H9 (cell line): ENCODE measurements at places on chromosomes 4 and X. TPM values are rescaled to one million over a fixed set of nuclear protein-coding genes. Genes with fewer than 3 reads are reported as not detected.
A peak's percentile ranks its signal among the peaks of the same experiment; 100 is the strongest.

OTUD6A gene
- 0.18 TPM in 1 of 2 replicates, not detected in the other for total RNA-seq

CSAG2 gene
- total RNA-seq, result not detected in 2 replicates

GRCh38 chrX:9342561-9343051, 122.3 kb upstream of the TBL1X start:
- no peak overlapping the region for H3K27ac ChIP-seq
- no peaks in the 10 kb centered on the region; the same call in 1 of the 2 replicates for H3K4me1 ChIP-seq
- DNase-seq, result peak; percentile 85
- H3K4me3 ChIP-seq, result peak overlapping the region; percentile 78
- peaks cover 2% of the 10 kb centered on the region; the same call in 1 of the 2 replicates for H3K36me3 ChIP-seq
- no peaks in the 10 kb centered on the region; the same call in 1 of the 2 replicates for H3K27me3 ChIP-seq

SOX3 gene
- 7.7 and 8.5 TPM in 2 replicates for total RNA-seq

GRCh38 chrX:141278306-141278705, 36.0 kb upstream of the SPANXC start:
- H3K27ac ChIP-seq, result no peak overlapping the region
- no peaks in the 10 kb centered on the region; the same call in 2 of the 3 replicates for H3K36me3 ChIP-seq
- H3K4me1 ChIP-seq, result no peaks in the 10 kb centered on the region
- DNase-seq, result peak; percentile 30
- no peak overlapping the region for H3K4me3 ChIP-seq
- H3K27me3 ChIP-seq, result no peaks in the 10 kb centered on the region

SHISA3 gene
- total RNA-seq, result 1.7 and 2.0 TPM in 2 replicates

DNA sequence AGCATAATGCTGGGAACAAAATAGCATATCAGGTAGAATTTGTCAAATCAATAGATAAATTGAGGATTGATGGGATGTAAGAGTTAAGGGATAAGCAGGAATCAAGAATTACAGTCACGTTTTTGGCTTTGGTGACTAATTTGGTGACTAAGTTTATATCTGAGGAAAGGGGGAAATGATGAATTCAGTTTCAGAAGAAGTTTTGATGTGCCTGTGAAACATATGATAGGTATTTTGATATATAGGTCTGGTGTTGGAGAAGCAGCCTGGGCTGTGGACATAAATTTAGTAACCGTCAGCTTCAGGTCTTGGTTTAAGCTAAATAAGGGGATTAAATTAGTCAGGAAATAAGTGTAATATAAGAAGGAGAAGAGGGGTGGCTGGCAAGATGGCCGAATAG, 79.0 kb upstream of the EDA2R start:
- H3K36me3 ChIP-seq, result peaks cover 2% of the 10 kb centered on the region; the same call in 1 of the 2 replicates
- no peak for DNase-seq
- no peak overlapping the region for H3K27ac ChIP-seq
- no peaks in the 10 kb centered on the region for H3K27me3 ChIP-seq

BEX1 gene
- 48.1 and 51.7 TPM in 2 replicates for total RNA-seq

SUPT20HL1 gene
- not detected in 2 replicates for total RNA-seq

DNA sequence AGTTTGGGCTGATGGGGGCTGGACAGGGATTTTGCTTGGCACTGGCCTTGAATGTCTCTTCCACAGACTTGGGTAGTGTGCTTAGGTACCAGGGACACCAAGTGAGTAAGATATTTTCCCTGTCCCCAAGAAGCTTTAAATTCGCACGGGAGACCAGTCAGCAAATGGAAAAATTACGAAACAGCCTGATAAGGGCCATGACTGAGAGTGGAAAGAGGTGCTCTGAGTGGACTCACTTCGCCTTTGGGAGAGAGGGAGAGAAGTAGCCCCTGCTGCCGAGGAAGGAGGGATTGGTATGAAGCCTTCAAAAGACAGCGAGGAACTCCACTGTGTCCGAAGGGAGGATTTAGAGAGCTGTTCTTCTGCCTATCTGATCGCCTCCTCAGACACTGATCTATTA, 2.6 kb downstream of the LSM6 start:
- no peak overlapping the region for H3K4me3 ChIP-seq
- H3K36me3 ChIP-seq, result 0 out of 2 replicates have a peak, but pooled peaks cover 4% of the 10 kb centered on the region
- H3K4me1 ChIP-seq, result no peaks in the 10 kb centered on the region; the same call in 1 of the 2 replicates
- DNase-seq, result no peak
